ENCODE measurements at places on chromosomes 5 and 9. TPM values are rescaled to one million over a fixed set of nuclear protein-coding genes. Genes with fewer than 3 reads are reported as not detected.

Gene BSPRY
- 15.3 TPM for total RNA-seq

Gene LCN1
- total RNA-seq: not detected

Gene UBTD2
- total RNA-seq: 11.1 TPM

Gene KIF4B
- total RNA-seq: not detected

Gene PGM5
- 0.05 TPM for total RNA-seq

Gene NR2F1-AS1
- total RNA-seq: not detected

Gene PNPLA7
- 0.28 TPM for total RNA-seq

Gene DOCK8
- total RNA-seq: 0.71 TPM

Gene DRD1
- not detected for total RNA-seq
